ENCODE measurements at places on chromosomes 3 and 15.
A peak's percentile ranks its signal among the peaks of the same experiment; 100 is the strongest.

DNA sequence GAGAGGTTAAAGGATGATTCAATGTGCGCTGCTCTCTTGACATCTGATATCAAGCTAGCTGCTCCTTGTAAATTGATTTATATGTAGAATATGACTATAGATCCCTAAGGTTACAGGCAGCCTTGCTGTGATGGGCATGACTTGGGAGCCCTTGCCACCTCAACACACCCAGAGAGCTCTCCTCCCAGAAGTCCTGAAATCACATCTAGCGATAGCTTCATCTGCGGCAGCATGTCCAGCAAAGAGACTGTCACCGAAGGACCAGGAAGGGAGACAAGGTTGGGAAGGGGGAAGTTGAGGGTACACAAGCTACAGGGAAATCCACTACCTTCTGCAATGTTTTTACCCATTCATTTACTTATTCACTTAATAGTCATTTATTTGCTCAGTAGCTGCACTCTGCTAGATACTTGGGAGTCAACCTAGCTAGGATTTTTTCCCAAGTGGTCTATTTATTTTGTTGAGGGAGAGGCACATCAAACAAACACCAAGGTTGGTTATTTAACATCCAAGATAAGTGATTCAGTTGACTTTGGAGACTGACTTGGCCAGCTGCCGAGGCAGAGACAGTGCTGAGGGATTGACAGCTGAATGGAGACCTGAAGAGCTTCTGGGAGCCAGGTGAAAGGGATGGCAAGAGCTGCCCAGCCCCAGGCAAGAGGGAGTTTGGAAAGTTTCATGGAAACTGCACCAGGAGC, 205.8 kb upstream of the IL12A start:
- DNase-seq: no peak

GRCh38 chr3:78992400-78992799, 775.4 kb downstream of the ROBO1 start:
- DNase-seq: no peak

GRCh38 chr15:60324706-60325438, 72.9 kb downstream of the ANXA2 start:
- no peak for DNase-seq

DNA sequence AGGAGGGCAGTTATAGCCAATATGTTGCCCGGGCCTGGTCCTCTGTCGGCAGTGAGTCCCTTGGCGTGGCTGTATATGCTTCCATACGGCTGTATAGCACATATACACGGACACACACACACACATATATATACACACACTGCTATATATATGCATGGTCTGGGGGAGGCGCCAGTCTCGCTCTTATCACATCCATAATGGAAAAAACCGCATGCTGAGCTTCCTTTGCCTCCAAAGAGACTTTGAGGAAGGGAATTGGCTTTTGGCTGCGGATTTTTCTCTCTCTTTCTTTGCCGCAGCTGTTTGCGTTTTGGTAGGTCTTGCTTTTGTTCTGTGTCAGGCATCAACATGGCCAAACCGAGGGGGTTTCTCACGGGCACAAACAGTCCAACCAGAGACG, 11.3 kb upstream of the TMEM115 start:
- peak; percentile 19 for DNase-seq

DNA sequence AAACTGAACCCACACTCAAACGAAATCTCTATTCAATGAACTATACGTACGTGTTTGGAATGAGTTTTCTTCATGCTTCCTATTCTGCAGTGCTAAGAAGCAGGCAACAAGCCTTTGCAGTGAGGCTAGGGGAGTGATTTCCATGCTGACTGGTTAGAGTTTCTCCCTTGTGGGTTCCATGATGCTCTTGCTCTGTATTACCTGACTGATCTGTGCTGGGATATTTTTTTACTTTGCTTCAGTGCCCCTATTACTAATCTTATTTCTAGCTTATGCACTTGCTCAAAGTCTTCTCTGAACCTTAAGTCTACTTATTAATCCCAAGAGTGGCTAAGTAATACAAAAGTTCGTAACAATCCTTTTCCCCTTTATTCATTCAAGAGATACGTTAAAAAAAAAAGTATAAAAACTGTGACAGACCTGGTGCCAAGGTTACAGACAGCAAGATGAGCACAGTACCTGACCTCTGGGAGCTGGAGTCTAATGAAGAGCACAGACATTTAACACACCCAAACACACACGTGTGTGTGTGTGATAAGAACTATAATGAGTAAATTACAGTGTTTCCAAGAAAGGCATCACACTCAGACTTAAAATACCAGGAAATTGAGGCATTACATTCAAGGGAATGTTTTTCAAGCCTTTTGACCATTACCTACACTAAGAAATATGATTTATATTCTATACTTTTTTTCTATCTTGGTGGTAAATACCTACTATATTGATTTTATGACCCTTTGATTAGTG, 50.5 kb upstream of the FBN1 start:
- no peak for DNase-seq

Data from inflammatory macrophage (primary cell).